C1 segment of cervical spinal cord (tissue), 14 donors: ENCODE measurements at places on chromosomes 7 and 10.

- no peak for DNase-seq
Measured at GRCh38 chr10:43260911-43261577, 5.8 kb downstream of the RASGEF1A start.

GRCh38 chr7:23471106-23471859 lies 992 bp upstream of the IGF2BP3 start:
- DNase-seq: no peak

- no peak for DNase-seq
Measured at GRCh38 chr7:875051-875450, 1.3 kb upstream of the GET4 start.

- DNase-seq: no peak
Measured at GRCh38 chr10:132453470-132453861, 56.5 kb downstream of the PWWP2B start.

- no peak for DNase-seq
Measured at GRCh38 chr7:44282601-44283171, 42.7 kb downstream of the CAMK2B start.

DNA sequence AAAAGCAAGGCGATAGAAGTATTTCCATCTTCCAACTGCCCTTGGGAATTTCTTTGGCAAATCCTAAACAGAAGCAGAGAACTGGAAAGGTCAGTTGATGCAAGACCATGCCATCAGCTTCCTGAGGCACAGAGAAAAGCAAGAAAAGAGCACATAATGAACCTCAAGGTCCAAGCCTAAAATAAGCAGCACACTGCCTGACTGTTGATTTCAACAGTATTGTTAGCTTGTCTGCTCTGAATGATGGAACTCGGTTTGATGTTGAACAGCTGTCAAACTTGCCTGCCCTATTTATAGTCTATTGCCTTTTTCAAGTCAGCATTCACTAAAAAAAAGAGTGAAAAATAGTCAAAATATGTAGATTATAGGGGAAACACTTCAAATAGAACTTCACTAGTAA lies 1192.0 kb upstream of the PHF14 start:
- DNase-seq: no peak

DNA sequence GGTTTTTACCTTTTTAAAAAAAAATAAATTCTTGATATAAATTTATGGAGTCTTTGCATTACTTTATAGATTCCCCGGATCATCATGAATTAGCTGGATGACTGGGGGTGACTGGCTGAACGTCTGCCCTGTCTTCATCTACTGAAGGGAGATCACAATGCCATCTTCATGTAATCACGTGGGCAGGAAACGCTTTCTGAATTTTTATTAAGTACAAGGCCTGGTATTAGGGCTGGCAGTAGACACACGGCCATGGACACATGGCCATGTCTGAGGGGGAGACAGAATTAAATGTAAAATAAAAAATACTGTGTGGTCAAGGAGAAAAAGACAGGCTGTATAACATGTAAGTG lies 111.2 kb downstream of the VIPR2 start:
- no peak for DNase-seq
